ENCODE measurements at places on chromosomes 11 and 22.

GRCh38 chr11:13303668-13304649 is 26.4 kb downstream of the BMAL1 start:
- no peak for ATAC-seq

DNA sequence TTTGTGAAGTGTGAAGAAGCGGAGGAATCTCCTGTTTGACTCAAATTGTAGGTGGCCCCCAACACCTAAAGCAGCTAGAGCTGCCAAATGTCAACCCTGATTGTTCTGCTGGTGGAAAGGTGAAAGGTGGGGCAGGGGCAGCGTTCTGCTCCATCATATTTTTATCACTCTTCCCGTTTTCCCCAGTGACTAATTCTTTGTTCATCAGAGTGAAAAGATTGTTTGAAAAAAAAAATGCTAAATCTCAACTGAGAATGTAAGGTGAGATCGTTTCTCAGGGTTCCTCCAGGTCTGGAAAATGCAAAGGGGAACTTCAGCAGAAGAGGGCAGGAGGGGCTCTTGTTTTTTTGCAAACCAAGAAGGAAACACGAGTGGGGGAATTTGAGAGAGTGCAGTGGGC is 137.7 kb downstream of the MN1 start:
- no peak for ATAC-seq

DNA sequence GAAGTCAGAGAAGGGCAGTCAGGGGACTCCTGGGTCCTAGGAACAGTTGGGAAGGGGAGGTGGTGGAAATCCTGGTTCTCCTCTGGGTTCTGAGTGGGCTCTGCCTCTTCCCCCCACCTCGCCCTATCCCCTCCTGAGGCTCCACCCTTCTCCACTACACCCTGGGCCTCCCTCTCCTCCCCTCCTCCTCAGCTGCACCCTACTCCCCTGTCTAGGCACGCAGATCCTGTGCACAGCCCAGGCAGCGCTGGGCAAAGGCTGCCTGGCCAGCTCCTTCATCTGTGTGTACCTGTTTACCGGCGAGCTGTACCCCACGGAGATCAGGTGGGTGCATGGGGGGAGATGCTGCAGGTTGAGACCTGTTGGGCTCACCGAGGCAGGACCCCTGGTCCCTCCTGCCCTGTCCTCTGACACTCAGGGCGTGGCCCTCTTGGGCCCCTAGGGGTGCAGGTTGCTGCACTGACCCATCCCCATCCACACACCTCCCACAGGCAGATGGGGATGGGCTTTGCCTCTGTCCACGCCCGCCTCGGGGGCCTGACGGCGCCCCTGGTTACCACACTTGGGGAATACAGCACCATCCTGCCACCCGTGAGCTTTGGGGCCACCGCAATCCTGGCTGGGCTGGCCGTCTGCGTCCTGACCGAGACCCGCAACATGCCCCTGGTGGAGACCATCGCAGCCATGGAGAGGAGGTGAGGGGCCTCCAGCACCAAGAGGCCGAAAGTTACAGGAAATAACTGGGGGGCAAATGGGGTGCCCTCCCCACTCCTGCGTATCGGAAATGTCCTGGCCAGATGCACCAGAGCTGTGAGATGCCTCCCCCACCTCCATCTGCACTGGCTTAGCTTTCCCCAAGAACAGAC is 25.3 kb upstream of the POLA2 start:
- ATAC-seq, result no peak

- ATAC-seq, result no peak
Measured at GRCh38 chr11:2528301-2529050, 83.7 kb downstream of the KCNQ1 start.

GRCh38 chr11:92931746-92932422 is 37.6 kb upstream of the MTNR1B start:
- no peak for ATAC-seq

Measured in SK-N-SH treated with all-trans-retinoic acid at 6 μM for 48 hours (cell line).